ENCODE measurements at places on chromosomes 7 and 10.

GRCh38 chr10:101208543-101208942 lies 20.7 kb downstream of the LBX1 start:
- no peak for DNase-seq

GRCh38 chr10:78860260-78860914 lies 208.4 kb upstream of the ZMIZ1 start:
- no peak for DNase-seq

- no peak for DNase-seq
Measured at GRCh38 chr7:30708412-30708811, 26.2 kb upstream of the CRHR2 start.

GRCh38 chr10:70565556-70566514 lies 36.7 kb downstream of the PRF1 start:
- DNase-seq = no peak

DNA sequence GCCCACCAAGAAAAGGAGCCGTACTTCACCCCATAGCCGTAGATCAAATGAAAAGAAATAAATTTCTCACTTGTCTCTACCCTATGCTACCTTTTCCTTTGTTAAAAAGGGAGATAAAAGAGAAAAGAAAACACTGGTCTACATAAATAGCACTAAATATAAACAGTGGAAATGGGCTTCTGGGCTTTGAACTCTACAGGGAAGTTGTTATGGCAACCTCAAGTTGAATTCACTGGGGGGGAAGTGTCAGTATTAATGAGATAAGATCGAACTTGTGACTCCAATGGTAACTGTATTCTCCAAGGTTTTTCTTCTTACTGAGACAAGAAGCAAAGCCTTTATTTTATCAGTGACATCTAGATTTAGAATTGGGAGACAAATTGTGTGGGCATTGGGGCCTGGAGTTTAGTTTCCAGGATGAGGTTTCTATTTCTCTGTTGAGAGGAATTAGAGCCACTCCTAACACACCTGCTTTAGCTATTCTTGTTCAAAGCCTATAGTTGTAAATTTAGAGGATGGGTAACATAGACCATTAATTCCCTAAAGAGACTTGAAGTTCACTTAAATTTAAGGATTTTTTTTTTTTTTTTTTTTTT lies 604.3 kb upstream of the GALNT17 start:
- DNase-seq = no peak

- DNase-seq = peak; percentile 83
Measured at GRCh38 chr7:5231116-5231515, 41.1 kb downstream of the WIPI2 start.

GRCh38 chr7:115125750-115126149 lies 203.9 kb downstream of the MDFIC start:
- DNase-seq = no peak

DNA sequence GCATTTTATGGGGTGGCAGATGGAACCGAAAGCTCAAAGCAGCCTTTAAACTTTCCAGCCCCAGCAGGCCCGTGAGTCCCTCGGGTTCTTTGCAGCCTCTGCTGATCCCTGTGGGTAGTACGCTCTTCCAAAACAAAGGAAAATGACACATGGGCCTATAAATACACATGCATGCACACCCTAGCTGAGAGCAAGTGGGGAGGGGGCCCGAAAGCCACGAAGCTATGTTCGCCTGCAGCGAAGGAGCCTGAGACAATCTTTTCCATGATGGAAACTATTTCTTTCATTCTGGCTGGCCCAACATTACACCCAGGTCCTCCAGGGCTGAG lies 32.2 kb downstream of the CALML5 start:
- no peak for DNase-seq

GRCh38 chr7:139304517-139304916 lies 36.6 kb upstream of the FMC1 start:
- DNase-seq = no peak

DNA sequence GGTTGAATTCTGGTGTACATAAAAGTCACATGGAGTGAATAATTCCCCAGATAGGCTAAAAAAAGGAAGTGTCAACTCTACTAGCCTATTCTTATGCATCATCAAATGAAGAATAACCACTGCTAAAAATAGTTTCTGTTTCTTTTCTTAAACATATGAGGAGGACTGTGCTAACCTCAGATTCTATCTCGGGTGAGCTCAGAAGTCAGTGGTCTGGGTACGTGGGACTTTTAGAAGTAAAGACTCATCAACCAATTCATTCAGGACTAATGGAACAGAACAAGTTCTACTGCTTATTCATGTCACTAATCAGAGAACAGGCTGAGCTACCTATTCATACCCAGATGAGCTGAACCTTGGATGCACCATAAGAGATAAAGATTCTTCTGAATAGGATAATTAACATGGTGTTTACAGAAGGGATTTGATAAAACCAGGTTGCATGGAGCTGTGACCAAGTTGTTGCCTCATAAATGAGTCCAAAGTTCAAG lies 9.5 kb upstream of the ASAH2 start:
- peak; percentile 85 for DNase-seq

- no peak for DNase-seq
Measured at GRCh38 chr10:34988397-34989067, 101.6 kb downstream of the CUL2 start.

GRCh38 chr10:19158870-19159269 lies 110.3 kb downstream of the MALRD1 start:
- DNase-seq = no peak

DNA sequence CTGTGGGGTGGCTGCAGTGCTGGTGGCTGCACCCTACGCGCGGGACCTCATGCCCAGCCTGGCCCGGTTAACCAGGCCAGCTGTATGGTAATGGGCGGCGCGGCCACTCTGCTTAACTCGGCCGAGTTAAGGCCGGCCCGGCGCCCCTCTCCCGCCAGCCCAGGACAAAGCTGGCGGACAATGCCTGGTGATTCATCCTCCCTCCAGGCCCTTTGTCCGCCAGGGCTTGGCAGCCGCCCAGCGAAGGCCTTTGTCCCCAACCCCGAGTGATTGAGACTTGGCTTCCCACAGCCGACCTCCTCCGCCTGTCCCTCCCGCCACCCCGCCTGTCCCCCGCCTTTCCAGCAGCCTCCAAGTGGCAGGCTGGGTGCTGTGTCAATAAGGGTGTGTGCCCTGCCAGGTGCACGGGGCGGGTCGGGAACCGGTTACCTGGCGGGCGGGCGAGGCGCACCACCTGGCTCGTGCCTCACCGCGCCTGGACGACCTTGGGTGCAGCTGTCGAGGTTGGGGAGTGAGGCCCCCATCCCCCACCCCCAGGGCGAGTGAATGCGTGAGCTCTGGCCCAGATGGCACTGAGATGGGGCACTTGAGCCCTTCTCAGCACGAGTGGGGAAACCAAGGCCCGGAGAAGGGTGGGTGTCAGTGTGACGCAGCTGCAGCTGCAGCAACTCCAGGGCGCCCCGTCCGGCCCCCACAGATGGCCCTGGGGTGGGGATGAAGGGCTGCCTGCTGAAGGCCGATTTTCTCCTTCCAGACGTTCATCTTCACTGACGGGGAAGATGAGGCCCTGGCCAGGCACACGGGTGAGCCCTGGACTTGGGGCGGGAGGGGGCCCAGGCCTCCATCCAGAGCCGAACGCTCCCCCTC lies 4.6 kb downstream of the LFNG start:
- no peak for DNase-seq

- no peak for DNase-seq
Measured at GRCh38 chr7:50733552-50733951, 49.1 kb downstream of the GRB10 start.

DNA sequence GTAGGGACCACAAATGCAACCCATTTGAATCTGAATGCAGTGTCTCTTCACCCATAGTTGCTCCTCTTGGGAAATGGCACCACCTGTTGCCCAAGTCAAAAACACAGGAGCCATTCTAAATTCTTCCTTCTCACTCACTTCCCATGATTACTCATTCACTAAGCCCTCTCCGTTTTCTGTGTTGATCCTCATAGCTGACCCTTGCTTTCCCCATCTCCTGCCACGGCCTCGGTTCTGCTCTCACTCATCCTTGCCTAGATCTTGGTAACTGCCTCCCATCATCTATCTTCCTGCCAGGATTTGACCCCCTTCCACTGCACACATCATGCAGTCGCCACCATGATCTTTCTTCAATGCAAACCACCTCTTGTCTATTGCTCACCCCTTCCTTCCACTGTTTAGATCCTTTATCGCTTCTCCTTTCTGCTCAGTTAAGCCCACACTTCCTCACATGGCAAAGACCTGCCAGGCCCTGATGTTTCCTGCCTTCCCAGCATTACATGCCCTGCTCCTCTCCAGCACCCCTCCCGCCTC lies 19.0 kb upstream of the CPN1 start:
- peak; percentile 26 for DNase-seq

DNA sequence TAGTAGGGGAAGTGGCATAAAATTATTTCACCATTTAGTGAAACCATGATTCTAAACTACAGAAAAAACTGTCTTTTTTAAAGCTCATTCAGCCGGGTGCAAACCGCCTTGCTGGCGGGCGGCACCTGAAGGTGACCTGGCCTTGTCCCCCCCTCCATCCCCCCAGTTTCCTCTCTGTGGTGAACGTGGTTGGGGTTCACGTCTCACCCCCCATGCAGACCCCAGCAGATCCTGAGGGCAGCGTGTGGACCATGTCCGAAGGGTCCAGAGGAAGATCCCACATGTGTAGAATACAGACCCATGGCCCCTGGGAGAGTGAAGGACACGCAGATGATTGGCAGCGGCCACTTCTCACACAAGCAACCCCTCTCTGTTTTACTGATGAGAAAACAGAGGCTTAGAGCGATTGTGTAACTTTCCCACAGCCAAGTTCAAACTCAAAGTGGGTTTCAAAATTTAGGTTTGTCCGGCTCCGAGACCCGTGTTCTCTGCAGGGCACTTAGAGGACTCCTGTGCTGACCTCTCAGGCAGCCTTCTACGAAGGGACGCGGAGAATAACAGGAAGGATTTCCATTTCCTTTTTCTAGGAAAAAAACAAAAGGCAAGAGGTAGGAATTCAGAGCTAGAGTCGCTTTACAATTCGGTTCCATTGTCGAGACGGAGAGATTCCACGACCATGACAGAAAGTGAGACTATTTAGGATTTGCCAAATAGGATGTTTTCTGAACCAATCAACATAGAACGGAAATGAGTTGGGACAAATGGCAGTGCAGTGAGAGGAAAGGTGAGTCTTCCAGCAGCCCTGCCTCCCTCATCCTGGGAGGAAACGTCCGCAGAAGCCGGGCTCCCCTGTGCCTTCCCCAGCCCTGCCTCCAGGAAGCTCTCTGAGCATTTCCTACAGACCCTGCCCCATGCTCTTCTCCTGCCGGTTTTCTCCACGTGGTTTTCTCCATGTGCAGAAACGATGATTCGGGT lies 67.6 kb upstream of the PITRM1 start:
- no peak for DNase-seq

- DNase-seq = no peak
Measured at GRCh38 chr10:58579011-58579655, 66.5 kb downstream of the BICC1 start.

DNA sequence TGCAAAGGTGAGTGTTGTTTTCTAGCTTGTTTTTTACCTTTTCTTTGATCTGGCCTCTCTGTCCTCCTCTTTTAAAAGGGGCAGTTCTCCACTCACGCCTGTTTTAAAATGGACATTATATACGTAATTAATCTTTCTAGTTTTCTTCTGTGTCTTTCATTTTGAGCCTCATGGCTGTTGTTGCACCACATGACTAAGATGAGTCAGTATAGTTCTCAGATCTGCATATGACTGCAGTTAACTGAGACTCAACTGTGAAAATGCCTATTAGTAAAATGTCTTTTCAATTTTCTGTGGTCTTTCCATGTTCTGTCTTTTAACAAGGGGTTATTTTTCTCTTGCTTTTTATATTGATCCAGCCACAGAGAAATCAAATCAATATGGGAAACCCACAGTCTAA lies 296.1 kb downstream of the CDK14 start:
- DNase-seq = peak; percentile 48

DNA sequence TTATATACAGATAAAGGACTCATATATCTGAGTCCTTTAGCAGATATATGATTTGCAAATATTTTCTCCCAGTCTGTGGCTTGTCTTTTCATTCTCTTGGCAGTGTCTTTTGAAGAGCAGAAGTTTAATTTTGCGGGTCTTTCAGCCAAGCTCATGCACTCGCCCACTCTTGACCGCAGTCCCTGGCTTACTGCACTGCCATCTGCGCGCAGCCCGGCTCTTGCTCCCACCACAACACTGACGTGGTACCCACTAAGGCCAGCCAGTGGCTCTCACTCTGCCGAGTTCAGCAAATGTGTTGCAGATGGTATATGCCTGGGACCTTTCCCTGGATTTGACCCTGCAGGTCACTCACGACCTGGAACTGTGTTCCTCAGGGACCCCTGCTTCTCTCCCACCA lies 74.3 kb downstream of the CDH23 start:
- DNase-seq = no peak

DNA sequence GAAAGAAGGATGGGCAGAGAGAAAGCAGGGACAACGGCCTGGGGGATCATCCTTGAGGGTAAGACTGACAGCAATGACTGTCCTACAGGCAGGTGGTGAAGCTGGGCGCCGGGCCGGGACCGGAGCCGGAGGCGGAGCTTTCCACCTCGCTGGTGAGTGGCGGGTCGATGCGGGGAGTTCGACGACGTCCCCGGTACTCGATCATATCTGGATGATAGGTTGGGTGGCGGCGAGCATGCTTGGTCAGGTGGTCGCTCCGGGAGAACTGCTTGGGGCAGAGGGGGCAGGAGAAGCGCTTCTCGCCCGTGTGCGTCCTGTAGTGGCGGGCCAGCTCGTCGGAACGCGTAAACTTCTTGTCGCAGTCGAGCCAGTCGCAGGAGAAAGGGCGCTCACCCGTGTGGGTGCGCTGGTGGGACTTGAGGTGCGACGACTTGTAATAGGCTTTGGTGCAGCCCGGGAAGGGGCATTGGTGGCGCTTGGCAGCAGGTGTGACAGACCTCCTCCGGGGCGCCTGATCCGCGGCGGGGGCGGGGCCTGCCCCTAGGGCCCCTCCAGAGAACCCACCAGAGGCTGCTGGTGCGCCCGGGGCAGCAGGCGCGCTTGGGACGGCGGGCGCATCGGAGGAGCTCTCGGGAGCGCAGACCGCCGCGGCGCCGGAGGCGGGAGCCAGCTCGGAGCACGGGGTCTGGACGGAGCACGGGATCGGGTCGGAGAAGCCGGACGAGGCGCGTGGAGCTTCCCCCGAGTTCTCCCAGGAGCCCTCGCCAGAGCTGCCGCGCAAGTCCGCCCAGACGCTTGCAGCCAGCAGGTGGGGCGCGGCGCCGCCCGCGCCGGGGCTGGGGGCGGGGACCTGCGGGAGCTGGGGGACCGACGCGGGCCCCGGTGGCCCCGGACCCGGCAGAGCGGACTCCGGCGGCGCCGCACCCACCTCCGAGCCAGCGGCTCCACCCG lies 752 bp downstream of the KLF14 start:
- peak; percentile 49 for DNase-seq

GRCh38 chr7:14340393-14341074 lies 351.1 kb upstream of the ETV1 start:
- no peak for DNase-seq

- DNase-seq = no peak
Measured at GRCh38 chr7:20777377-20778062, 9.2 kb downstream of the SP8 start.
